ENCODE measurements at places on chromosomes 2 and 18.

GRCh38 chr2:222298311-222299150, at the start of gene PAX3:
Gene PAX3, minus strand, starts transcription at chr2:222298998. Its CDS starts 383 bp downstream, at chr2:222298615.
- no peak for DNase-seq

DNA sequence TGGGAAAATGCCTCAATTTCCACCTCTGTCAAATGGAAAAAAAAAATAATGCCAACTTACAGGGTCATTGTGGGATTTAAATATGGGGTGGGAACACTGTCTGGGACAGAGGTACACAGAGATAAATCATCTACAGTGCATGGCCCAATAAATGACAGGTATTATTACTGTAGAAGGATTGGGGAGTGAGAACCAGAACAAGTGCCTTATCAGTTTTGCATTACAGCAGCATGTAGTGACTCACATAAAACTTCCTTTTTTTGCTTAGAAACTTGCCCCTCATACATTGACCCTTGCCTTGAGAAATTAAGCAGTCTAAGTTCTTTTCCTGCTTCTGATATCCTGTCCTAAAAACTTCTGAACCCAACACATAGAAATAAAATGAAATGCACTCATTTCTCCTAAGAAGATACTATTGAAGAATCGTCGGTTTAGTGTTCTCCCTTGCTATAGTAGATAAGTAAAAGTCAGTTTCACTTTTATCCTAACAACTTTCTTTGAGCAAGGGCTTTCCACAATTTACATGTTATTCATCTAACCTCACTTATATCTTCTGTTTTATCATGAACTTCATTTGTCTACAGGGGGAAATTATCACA, 121.0 kb upstream of the HAAO start:
- DNase-seq: no peak

DNA sequence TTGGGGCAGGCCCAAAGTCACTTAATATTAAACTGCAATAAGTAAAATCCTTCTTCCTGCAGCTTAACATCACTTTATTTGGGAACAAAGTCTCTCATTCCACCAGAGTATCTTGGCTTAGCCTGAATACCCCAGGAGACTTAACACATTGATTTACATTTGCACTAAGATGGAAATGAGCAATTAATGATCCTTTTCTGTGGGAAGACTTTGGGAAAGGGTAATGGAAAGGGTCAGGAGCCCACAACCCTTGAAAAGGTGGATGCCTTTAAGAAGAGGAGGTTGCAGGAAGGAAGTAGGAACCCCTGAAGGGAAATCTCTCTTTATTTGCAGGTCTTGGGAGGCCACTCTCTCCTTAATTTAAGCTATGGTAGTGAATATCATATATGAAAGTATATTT, 28.0 kb upstream of the BARD1 start:
- no peak for DNase-seq

- DNase-seq: no peak
Observed at GRCh38 chr2:66434679-66435548, at the start of gene MEIS1. Gene MEIS1, plus strand, starts transcription at chr2:66435125. Its CDS starts 732 bp downstream, at chr2:66435857.

GRCh38 chr2:159515441-159515840, 100.9 kb downstream of the BAZ2B start:
- DNase-seq: no peak

DNA sequence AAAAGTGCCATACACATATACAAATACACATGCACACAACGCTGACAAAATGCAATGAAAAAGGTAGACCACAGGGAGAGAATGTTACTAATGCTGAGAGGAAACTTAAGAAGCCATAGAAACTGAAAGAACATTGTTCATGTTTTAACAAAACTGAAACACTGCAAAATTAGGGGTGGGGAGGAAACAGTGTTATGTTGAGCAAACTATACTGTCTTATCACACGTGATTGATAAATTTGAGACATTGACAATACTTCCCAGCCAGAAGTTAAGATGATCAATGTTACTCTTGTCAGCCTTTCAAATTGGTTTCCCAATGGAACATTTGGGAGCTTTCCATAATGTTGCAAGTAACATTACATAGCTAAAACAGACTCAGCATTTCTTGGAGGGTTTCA, 165.5 kb downstream of the L3MBTL4 start:
- DNase-seq: no peak

GRCh38 chr2:43540021-43540779, 55.6 kb downstream of the THADA start:
- no peak for DNase-seq

DNA sequence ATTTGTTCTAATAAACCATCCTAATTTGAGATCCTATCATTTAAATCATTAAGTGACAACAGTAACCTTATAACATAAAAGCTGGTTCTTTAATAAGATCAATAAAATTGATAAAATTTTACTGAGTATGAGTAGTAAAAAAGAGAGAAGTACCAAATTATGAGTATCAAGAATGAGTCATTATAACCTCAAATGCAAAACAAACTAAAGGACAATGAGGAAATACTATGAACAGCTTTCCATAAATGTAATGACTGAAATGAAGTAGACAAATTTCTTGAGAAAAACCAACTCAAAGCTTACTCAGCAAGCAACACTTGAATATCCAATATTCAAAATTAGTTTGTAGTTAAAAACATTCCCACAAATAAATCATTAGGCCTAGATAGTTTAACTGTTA, 433.0 kb downstream of the ZEB2 start:
- DNase-seq: no peak

- no peak for DNase-seq
Observed at GRCh38 chr2:105741174-105741573, 3.5 kb upstream of the NCK2 start.

DNA sequence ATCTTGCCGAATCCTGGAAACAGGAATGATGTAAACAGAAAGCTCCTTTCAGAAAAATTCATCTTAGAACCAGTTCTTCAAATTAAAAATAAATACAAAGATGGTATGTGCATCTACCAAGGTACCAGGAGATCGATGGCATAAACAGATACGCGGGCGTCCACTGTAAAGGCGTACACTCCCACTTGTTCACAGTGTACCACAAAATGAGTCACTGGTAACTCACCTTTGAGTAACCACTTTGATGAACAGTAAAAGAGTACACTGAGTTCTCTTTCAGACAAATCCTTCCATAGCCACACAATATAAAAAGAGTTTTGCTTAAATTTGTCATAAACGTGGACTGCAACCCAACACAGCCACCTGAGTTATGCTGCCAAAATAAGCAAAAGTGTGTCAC, 128.3 kb downstream of the DNER start:
- DNase-seq: no peak

DNA sequence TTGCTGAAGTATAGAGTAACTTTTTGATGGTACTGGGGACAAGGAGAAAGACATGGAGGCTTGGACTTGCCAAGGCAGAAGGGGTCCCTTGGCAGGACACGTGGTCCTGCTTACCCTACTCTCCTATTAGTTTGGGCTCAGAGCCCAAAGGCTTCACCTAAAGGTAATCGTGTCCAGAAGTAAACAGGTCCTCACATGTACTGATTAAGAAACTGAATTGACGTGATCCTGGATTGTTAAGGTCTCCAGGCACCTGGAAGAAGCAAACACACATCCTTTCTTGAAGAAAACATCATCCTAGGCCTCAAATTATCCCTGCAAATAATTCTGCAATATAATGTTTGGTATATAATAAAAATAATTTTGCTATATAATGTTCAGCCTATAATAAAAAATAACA, 50.0 kb downstream of the DTNB start:
- no peak for DNase-seq

- no peak for DNase-seq
Observed at GRCh38 chr18:2199060-2199459, 372.2 kb downstream of the METTL4 start.

DNA sequence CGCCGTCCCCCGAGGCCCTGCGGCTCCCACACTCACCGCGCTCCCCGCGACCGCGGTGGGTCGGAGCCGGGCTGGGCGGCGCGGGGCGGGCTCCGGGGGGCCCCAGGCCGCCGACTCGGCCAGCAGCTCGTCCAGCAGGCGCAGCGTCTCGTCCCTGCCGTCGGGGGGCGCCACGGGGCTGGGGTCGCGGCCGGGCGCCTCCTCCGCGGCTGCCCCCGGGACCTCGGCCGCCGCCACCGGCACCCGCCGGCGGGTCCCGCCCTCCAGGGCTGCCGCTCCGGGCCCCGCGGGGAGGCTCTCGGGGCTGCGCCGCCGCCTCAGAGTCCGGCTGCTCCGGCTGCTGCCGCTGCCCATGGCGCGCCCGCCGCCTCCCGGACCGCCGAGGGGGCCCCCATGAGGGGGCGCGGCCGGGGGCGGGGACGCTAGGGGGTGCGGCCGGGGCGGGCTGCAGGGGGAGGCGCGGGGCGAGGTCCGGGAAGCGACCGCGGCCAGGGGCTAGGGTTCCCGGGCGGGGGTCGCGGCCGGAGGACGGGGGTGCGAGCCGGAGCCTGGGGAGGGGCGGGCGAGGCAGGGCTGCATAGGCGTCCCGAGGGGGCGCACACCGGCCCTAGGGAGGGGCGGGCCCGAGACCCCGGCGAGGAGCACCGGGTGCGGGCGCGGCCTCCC, at the start of gene CYS1:
Gene CYS1 (minus strand): TSS at position 542 of the 666 bp plus-strand sequence. CDS start 188 bp downstream, at position 354.
- DNase-seq: no peak

GRCh38 chr2:240369801-240370585, 65.5 kb upstream of the GPC1 start:
- no peak for DNase-seq

GRCh38 chr2:69914950-69915945, at the start of gene MXD1:
Gene MXD1, plus strand, starts transcription at chr2:69915109. Its CDS starts 222 bp downstream, at chr2:69915331.
- no peak for DNase-seq

GRCh38 chr2:63012541-63012940, 38.1 kb upstream of the OTX1 start:
- no peak for DNase-seq

- DNase-seq: no peak
Observed at GRCh38 chr2:217393585-217394032, 533.7 kb upstream of the TNP1 start.

GRCh38 chr2:138581909-138582308, 80.3 kb downstream of the SPOPL start:
- DNase-seq: no peak

- no peak for DNase-seq
Observed at GRCh38 chr2:42854207-42854818, 61.9 kb upstream of the HAAO start.

- no peak for DNase-seq
Observed at GRCh38 chr2:28956415-28956826, 24.7 kb upstream of the TOGARAM2 start.

- DNase-seq: no peak
Observed at GRCh38 chr18:12014521-12015415, 33.5 kb downstream of the IMPA2 start.

DNA sequence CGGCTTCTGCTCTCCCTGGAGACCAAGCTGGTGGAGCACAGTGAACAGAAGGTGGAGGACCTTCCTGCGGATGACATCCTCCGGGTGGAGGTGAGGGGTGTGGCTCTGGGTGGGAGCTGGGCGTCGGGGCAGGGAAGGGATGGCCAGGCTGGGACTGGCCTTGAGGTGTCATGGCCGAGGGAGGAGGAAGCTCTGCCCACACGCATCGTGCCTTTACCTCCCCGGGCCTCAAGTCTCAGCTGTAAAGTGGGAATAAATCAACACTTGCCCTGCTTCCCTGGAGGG, 98.2 kb downstream of the DYSF start:
- no peak for DNase-seq

GRCh38 chr18:6578686-6579085, 150.8 kb upstream of the ARHGAP28 start:
- DNase-seq: no peak

DNA sequence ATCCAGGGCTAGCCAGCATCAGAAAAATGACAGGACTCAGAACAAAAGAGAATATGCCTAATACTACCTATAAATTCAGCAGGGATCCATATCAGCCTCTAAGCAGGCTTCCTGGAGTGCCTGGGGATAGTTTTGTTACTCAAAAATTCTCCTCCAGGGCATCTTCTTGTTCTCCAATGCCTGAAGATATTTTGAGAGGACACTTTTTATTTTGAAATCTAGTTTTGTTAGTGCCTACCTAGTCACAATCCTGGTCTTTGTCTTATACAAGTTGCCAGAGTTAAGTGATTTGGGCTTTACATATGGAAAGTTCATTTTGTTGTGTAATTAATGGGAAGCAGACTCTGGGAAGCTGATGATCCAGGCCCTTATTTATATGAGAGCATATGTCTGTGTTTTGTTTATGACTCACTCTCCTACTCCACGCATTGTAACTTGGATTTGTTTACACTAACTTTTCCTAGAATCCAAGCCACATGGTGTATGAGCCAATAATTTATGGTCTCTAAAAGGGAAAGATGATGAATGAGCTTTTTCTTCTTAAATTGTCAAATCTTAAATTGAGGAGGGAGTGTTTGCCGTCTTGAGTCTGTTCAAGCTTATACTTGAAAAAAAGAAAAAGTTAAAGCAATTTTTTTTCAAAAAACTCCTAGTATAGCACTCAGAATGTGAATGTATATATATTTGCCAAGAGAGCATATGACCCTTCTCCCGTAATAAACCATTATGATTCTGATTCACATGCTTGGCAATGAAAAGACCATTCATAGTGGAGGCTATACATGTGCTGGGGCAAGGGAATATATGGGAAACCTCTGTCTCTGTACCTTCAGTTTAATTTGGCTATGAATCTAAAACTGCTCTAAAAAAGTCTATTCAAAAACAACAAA, 370.3 kb downstream of the SETBP1 start:
- no peak for DNase-seq

DNA sequence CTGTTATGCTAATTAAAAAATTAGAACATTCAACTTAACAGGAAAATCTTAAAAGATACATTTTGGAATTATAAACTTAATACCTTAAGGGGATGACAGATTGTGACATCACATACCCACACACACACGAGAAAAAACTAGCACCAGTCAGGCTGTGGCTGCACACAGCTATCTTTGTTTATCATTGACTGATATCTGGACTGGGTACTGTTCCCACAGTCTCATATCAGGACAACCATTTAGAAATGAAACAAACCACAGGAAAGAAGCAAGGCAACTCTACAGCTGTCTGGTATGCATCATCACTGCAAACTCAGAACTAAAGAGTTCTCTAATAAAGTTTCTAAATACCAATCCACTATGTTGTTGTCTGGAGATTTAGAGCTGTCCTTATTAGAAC, 210.9 kb upstream of the SMAD7 start:
- no peak for DNase-seq

DNA sequence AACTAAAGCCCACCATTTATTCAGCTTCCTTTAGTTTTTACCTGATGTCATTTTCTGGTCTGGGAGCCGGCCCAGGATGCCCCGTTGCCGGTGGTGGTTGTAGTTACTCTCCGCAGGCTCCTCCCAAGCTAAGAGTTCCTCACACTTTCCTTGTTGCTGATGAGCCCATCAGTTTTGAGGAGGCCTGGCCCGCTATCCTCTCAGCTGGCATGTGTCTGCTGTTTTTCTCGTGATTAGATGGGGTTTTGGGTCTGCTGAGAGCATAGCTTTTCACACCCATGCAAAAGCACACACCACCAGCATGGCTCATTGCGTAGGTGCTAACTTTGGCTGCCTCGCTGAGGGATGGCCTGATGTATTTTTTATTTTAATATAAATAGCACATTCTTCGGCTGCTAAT, 72.1 kb downstream of the PSMG2 start:
- DNase-seq: no peak

DNA sequence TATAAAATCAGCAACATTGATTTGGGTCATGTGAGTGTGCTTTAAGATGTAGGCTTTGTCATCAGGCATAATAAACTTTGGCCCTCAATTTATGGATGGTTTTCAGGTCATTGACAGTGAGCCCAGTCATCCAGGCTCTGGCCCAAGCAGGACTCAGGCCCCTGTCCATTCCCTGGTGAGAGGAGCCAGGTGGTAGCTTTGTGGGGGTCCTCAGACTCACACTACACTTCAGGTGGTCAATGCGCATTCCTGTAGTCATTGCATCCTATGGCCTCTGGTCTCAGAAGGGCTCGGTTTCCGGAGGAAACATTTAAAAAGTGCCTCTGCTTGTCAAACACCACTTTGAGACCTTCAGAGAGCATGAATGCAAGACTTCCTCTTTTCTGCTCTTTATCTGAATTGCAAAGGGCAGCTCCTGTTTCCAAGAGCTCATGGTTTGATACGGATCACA, 20.2 kb downstream of the LGALSL start:
- DNase-seq: no peak

All from stimulated activated CD8-positive, alpha-beta memory T cell treated with anti-CD3 and anti-CD28 coated beads, Interleukin-4, amount 100 ng/mL, for 4 hours (primary cell).